MG63 (cell line): ENCODE measurements at places on chromosomes 2 and 18. TPM values are rescaled to one million over a fixed set of nuclear protein-coding genes. Genes with fewer than 3 reads are reported as not detected.

GRCh38 chr2:186347472-186347871 is 138.6 kb upstream of the ZC3H15 start:
- no peak for DNase-seq

GRCh38 chr18:77101410-77102258 is 30.9 kb downstream of the MBP start:
- DNase-seq, result peak; percentile 95

- no peak for DNase-seq
Measured at GRCh38 chr2:178419123-178419522, 31.9 kb downstream of the PRKRA start.

DNA sequence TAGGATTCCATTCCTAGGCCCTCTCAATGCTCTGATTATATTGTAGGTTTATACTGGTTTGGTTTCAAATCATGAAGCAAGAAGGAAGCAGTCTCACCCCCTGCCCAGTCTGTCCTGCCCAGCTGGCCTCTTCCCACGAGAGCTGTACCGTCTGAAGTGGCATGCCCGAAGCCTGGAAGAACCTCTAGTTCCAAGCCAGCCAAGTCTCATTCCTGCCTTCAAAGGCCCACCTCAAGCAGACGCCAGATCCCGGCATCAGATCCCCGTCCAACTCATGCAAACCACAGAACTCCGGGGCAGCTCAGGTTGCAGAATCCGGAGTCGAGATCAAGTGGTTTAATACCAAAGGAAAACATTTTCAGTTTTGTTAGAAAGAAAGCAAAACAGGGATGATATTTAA is 234.4 kb downstream of the LPIN1 start:
- DNase-seq, result peak; percentile 71

GRCh38 chr2:156340804-156341451 is 8.4 kb upstream of the NR4A2 start:
- peak; percentile 35 for DNase-seq

GRCh38 chr2:234187646-234188174 is 137.2 kb downstream of the SPP2 start:
- DNase-seq, result no peak

DNA sequence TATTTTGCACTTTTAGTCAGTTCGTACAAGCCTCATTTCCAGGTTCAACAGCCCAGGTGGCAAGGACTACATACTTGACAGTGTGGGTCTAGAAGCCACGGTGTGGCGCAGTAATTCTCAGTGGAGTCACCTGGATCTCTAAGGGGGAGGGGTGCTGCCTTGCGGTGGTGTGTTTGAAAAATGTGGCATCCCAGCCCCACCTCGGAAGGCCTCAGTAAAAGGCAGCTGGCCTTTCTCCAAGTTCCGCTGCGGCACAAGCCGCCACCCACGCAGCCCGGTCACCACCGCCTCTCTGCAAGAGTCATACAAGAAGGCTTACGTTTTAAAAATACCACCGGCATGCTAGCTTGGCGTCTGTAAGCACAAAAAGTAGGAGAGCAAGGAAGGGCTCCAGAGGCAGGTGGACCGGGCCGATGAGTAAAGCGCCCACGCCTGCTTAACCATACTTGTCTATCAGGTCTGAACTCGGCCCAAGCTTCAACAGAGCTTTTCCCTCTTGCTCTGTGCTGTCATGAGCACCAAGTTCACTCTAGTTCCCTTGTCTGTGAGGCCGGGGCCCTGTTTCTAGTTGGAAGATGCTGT is 49.5 kb downstream of the SPRED2 start:
- peak; percentile 82 for DNase-seq

GRCh38 chr2:190819840-190820301 is 60.8 kb upstream of the GLS start:
- peak; percentile 55 for DNase-seq

GRCh38 chr2:176174824-176175708 is 13.4 kb upstream of the HOXD1 start:
- no peak for DNase-seq

IL1R1 gene
- total RNA-seq, result 0.82 and 1.4 TPM in 2 replicates

DNA sequence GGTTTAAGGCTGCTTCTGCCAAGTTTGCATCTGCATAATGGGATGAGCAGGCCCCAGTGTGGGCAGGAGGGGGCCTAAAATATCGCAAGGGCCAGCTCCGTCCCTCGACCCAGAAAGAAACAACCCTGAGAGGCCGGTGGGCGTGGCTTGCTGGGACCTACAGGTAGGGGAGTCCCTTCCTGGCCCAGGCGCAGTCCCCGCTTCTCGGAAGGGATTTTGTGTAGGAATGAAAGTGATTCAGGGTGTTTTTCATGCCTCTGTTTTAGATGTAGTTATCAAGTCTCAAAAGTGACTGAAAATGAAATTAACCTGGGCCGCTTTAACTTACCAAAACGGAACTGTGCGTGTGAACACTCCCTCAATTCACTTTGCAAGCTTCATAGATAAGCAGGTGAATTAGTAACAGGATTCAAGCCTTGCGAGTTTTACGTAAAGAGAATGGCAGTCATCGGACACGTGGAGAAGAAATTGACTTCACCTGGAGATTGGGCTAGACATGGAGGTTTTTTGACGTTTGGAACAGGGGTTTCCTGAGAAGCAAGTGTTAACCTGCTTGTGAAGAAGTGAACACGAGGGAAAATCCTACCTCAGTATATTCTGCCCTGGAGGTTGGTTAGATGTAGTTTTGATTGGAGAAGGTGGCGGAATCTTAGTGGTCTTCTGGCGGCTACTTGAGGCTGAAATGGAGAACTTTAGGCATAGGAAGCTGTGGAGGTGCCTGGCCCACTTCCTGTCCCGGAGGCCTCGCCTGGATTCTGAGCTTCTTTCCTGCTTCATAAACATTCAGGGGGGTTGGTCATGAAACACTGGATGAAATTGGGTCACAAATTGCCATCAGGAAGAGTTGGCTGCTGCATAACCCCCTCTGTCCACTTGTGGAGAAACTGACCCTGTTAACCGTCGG is 1.7 kb downstream of the NCK2 start:
- DNase-seq, result no peak

DNA sequence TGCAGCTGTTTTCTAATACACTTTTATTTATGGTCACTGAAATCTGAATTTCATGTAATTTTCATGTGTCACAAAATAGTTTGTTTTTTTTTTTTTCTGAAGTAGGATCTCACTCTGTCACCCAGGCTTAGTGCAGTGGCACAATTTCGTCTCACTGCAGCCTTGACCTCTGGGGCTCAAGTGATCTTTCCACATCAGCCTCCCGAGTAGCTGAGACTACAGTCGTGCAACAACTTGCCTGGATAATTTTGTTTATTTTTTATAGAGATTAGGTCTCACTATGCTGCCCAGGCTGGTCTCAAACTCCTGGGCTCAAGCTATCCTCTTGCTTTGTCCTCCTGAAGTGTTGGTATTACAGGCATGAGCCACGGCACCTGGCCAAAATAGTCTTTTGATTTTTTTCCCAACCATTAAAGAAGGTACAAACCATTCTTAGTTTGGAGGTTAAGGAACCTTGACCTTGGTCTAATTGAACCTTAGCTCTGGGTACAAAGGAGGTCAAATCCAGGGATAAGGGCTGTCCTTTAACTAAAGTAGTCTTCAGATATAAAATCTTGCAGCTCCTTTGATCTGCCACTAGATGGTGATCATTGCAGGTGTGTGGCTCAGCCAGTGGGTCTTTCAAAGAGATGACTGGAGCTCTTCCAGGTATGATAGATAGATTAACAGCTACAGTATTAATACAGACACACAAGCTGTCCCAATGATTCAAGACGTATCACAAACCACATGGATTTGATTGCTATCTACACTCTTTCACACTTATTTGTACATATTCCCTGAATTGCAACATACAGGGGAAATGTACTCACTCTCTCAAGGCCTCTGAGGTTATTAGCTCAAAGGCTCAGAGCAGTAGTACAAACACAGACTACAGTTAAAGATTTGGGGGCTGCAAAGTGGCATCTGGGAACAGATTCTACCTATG is 4.7 kb upstream of the KRCC1 start:
- DNase-seq, result no peak

- DNase-seq, result peak; percentile 11
Measured at GRCh38 chr2:38037757-38038621, 38.0 kb downstream of the CYP1B1 start.

DNA sequence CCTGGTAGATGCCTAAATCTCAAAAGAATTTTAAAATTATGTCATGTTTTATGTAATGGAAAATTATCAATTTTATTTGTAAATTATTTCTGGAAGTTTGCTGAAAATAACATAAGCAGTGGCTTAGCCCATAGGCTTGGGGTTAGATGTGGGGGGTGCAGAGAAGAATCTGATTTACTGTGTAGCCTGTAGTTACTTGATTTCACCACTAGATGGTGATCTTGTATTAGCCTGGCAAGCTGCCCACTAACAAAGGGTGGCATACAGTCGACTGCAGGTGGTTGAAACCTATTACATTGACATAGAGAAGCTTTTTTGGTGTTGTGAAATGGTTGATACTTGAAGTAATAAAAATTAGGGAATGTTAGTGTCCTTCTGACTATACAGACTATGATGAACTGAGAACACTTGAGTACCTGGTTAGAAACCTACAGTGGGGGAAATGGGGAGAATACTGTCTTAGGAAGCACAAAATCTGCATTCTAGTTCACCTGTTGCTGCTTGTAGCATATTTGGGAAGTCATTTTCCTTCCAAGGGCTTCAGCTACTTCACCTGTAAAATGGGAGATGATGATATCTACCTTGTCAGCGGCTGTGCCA is 191.0 kb upstream of the LHCGR start:
- DNase-seq, result no peak

- DNase-seq, result no peak
Measured at GRCh38 chr18:36335476-36336279, 38.2 kb downstream of the FHOD3 start.

POMC gene
- not detected in 2 replicates for total RNA-seq

DNA sequence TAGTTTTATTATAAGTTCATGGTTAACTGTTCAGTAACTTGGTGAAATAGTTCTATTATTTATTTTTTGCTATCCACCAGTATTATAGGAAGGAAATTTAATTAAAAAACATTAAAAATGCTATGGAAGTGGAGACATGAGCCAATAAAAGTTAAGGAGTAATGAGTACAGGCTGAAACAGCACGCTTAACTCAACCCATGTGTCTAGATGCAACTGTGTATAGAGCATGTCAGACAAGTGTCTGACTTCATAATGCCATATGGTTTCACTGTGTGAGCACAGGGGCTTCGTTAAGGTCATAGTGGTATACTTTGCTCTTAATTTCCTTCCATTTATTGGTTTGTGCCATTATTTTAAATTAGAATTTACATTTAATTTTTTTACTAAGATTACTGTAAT is 566.8 kb upstream of the NRP2 start:
- DNase-seq, result no peak

GRCh38 chr2:129747500-129748125 is 231.9 kb upstream of the RAB6C start:
- DNase-seq, result peak; percentile 9

- peak; percentile 39 for DNase-seq
Measured at GRCh38 chr18:76462326-76462694, 32.7 kb downstream of the ZNF516 start.

GRCh38 chr2:136308611-136309010 is 190.7 kb upstream of the CXCR4 start:
- DNase-seq, result no peak

DNA sequence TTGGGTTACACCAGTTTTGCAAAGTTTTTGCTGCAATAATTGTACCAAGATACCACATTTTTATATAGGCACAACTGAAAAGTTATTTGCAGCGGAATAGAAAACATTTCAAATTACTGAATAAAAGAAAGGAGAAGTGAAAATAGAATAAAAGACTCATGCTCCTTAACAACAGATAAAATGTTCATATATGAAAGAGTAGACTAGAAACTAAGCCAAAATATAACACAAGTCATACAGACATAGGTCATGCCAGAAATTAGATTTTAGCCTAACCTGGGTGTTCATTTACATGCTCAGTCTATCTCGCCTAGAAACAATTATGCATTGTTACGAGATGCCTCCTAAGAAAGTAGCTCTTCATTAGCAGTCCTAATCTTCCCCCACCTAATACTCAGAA is 16.4 kb upstream of the MAP3K20 start:
- no peak for DNase-seq

DNA sequence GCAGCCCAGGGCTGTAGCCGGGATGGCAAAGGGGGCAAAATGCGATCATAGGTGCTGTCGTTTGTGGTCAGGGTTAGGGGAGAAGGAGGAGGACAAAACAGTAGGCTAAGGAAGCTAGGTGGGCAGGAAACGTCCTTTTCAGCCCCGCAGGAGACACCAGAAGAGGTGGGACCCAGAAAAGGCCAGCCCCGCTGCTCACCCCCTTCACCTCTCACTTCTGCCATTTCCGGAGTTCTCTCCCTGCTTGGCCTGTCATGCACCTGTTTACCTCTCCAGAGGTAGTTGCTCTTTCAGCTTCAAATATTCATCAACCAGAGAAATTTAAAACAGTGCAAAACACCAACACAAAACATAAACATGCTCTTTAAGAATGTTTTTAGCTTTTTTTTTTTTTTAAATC is 849 bp downstream of the AQP4 start:
- DNase-seq, result no peak

DNA sequence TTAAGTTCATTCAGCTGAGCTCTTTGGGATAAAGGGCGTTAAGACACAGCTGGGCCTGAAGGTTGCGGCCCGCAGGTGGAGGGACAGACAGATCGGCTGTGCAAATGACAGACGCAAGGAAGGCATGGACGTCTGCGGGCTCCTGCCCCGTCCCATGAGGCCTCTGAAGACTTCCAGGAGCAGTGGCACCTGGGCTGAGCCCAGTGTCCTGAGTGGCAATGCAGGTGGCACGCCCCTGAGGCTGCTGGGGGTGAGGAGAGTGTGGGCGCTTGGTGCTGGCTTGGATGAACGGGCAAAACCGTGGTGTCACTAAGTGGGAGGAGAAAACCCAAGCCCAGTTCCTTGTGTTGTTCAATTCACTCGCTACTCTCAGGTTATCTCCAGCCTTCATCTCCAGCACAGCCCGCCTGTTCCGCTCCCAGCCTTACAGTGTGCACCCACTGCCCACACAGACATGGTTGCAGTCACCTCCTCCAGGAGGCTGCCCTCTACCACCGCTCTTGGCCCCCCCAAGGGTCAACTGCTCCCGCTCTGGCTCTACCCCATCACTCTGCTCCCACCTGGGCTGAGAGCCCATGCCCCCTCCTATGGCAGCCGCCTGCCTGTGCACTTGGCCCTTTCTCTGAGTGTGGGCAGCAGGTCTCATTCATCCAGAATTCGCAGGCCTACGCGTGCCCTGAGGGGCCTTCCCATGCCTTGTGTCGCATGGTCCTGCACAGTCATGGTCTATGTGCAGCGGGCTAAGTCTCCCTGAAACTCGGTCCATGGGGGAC is 50.3 kb downstream of the PTGR3 start:
- DNase-seq, result no peak

- no peak for DNase-seq
Measured at GRCh38 chr18:12066910-12067511, 26.6 kb upstream of the ANKRD62 start.

DNA sequence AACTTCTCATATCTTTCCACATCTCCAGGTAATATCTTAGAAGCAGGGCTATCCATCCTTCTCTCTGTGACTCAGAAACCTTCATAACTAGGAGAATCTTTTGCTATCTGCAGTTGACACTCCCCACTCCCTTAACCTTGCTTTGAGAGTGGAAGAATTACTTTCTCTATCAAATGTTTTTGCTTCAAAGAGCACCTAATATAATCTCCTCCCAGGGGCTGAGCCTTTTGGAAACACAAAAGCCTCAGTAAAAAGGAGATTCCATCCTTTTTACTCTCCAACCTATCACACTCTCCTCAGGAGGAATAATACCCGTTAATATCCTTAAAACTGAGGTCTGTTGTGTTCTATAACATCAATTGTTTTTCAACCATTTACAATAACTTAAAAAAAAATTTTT is 94.9 kb upstream of the DNAJC10 start:
- DNase-seq, result no peak

INSIG2 gene
- total RNA-seq, result 5.7 and 7.7 TPM in 2 replicates
